Activated naive CD8-positive, alpha-beta T cell treated with anti-CD3 and anti-CD28 coated beads for 36 hours (primary cell): ENCODE measurements at places on chromosomes 2 and 18. TPM values are rescaled to one million over a fixed set of nuclear protein-coding genes. Genes with fewer than 3 reads are reported as not detected.

Gene FSHR
- total RNA-seq = not detected

GRCh38 chr2:223101340-223102039 lies 49.5 kb downstream of the KCNE4 start:
- no peak for DNase-seq

DNA sequence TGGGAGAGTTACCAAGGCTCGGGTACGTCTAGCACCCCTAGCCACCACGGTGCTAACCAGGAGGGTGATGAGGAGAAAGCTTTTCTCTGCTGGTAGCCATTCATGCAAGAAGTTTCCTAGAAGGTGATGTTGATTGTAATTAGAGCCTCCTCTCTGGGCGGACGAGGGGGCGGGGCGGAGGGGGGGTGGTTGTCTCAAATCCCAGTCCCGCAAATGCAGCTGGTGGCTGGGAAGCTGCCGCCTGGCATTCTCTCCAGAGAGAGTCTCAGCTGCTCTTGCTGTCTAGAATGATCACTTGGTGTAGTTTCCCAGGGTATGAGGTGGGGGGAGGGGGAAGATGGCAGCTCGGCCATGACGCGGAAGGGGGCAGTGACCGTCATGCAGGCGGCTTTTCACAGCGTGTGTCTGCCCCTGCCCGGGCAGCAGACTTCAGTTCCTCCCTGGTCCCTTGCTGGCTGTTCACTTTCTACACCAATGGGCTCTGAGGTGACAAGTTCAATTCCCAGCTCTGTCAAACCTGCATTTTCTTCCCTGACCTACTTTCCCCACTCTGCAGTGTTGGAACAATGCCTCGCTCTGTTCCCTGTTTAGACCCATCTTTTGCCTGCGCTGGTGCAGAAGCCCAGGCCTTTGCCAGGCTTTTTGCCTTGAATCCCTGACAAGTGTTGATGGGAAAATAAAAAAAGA lies 61.5 kb upstream of the KLF7 start:
- DNase-seq = no peak

DNA sequence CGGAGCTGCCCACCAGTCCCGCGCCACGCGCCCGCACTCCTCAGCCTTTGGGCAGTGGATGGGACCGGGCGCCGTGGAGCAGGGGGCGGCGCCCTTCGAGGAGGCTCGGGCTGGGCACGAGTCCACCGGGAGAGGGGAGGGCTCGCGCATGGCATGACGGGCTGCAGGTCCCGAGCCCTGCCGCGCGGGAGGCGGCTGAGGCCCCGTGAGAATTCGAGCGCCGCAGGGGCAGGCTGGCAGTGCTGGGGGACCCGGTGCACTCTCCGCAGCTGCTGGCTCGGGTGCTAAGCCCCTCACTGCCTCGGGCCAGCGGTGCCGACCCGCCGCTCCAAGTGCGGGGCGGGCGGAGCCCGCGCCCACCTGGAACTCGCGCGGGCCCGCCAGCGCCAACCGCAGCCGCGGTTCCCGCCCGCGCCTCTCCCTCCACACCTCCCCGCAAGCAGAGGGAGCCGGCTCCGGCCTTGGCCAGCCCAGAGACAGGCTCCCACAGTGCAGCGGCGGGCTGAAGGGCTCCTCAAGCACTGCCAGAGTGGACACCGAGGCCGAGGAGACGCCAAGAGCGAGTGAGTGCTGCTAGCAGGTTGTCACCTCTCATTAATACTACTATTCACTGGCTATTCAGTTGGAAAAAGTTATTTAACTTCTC lies 3.6 kb upstream of the TTC21B start:
- no peak for DNase-seq
